NCI-H345 (cell line): ENCODE measurements at places on chromosomes 2 and 18.
A peak's percentile ranks its signal among the peaks of the same experiment; 100 is the strongest.

DNA sequence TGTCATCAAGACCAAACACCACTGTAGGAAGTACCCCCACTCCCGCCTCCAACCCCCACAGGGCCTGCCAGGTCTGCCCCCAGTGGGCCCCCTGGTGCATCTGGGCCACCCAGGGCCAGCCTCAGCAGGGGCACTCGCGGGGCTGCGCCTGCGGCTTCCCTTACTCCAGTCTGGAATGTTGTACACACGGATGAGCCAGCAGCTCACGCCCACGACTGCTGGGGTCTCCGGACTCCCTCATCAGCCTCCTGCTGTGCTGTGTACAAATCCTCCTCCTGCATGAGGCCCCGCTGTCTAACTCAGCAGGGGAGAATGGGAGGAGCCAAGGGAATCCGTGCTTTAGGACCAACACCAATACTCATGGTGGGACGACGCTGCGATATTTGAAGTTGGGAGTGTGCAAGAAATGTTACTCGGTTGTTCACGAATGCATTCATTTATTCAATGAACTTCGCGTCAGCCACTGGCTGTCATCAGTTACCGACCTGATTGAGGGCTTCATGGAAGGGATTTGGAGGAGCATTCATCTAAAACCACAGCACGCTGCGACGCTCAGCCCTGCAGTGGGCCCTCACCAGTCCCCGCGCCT, 654 bp upstream of the ASB1 start:
- DNase-seq = peak; percentile 81

- peak; percentile 77 for DNase-seq
Measured at GRCh38 chr2:219057709-219058540, 2.8 kb downstream of the IHH start.

- DNase-seq = no peak
Measured at GRCh38 chr2:172919732-172920131, 155.9 kb upstream of the MAP3K20 start.

GRCh38 chr2:233728723-233729301, at the start of gene UGT1A3:
Gene UGT1A3, plus strand, starts transcription at chr2:233729042. Its CDS starts 85 bp downstream, at chr2:233729127.
- DNase-seq = no peak

- DNase-seq = no peak
Measured at GRCh38 chr2:80256782-80257167, 47.8 kb downstream of the LRRTM1 start.

GRCh38 chr2:67216103-67216502, 181.0 kb upstream of the ETAA1 start:
- no peak for DNase-seq

GRCh38 chr2:235394278-235394828, 99.5 kb upstream of the AGAP1 start:
- DNase-seq = no peak

- no peak for DNase-seq
Measured at GRCh38 chr2:240341064-240341463, 94.4 kb upstream of the GPC1 start.

DNA sequence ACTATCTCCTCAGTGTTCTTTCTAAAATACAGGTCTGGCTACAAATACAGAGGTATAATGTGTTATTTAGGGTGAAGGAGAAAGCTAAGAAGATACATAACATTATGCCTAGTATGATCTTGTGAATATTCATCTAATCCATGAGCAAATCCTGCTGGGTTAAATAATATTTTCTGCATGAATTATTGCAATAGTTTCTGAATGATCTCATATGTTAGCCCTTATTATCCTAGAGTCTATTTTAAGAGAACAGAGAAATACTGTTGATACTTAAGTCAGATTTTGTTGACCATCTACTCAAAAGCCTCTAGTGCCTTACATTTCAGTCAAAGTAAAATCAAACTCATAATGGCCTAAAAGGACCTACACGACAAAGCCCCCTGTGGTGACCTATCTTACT, 382.3 kb downstream of the FIGN start:
- DNase-seq = no peak

GRCh38 chr2:235841863-235842262, 326.3 kb downstream of the GBX2 start:
- DNase-seq = no peak

DNA sequence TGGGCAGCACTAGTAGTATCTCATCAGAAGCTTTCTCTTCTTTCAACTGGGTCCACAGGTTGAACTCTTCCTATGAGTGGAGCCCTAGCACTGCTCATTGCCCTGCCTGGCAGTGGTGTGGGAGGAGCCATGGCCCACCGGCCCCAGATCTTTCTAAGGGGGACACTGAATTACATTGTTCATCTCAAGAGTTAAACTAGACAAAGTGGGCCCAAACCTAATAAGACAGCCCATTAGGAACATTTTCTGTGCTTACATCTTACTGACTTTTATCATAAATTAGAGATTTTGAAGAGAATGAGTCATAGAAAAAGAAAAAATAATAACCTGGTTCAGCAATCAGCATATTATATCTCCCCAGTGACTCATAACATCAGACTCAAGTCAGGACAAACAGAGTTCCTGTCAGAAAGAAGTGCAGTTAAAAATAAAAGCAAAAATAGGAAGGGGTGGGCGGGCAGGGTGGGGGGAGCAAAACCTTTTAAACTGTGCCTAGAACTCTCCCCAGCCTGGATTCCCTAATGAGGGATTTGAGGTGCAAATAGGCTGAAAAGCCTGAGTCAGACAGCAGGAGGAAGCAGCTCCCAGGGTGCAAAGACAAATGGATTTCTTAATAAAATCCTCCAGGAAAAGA, 161.6 kb upstream of the TRIB2 start:
- DNase-seq = no peak

GRCh38 chr18:66972681-66973080, 368.8 kb upstream of the CDH19 start:
- no peak for DNase-seq

DNA sequence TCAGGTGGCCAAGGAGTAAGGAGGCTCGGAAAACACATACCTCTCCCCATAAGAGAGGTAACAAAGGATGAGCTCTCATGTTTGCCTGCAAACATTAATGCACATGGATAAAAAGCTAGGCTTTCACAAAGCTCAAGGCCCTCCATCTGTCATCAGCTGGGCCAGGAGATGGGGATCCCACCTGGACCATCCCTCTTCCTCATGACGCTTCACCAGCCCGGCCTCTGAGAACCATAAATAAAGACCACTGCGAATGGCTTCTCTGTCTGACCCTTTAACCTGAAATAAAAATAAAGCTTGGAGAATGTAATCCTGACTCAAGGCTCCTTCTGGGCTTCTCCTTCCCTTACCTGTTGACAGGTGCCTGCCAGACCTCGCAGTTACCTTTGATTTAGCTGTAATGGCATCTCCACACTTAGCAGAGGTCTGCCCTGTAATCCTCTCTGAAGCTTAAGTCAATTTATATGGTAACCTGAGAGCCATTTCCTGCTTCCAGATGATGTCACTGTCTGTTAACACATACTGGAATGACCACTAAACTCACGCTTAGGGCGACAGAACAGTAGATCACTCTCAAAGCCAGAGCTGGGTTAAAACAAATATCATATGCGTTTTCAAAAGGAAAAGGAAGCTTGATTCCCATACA, 29.3 kb upstream of the FOXI3 start:
- peak; percentile 50 for DNase-seq

DNA sequence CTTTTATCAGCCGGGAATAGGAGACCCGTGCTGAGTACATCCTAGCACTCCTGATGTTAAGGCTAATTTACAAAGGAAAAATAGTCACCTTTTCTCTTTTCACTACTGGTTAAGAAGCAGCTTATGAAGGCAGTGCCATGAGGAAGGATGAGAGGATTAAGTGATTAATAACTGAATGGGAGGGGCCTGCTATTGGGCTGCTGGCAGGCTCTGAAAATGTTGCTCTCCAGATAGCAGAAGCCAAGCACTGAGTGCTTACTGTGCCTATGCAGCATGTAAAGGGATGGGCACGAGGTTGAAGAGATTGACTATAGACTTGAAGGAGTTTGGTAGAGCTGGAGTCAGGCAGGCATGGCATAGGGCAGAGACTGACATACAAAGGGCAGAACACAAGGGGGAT, 282.4 kb upstream of the THSD7B start:
- no peak for DNase-seq
